Activated CD4-positive, alpha-beta memory T cell treated with anti-CD3 and anti-CD28 coated beads, Interleukin-2, amount 10 ng/mL, durations not matched to agents 7 days and 5 days (primary cell): ENCODE measurements at places on chromosomes 12 and 14.

GRCh38 chr12:62738616-62739015, 196.3 kb downstream of the PPM1H start:
- no peak for DNase-seq

DNA sequence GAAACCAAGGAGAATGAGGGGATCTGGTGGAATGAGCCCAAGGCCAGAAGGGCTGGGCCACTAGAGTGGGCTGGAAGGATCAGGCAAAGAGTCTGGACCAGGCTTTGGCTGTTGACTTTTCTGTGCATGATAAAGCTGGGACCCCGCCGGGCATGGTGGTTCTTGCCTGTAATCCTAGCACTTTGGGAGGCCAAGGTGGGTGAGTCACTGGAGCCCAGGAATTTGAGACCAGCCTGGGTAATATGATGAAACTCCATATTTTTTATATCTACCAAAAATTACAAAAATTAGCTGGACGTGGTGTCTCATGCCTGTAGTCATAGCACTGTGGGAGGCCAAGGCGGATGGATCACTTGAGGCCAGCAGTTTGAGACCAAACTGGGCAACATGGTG, 393 bp upstream of the KLHL33 start:
- DNase-seq = no peak

GRCh38 chr14:74595006-74595735, 16.9 kb downstream of the LTBP2 start:
- no peak for DNase-seq

DNA sequence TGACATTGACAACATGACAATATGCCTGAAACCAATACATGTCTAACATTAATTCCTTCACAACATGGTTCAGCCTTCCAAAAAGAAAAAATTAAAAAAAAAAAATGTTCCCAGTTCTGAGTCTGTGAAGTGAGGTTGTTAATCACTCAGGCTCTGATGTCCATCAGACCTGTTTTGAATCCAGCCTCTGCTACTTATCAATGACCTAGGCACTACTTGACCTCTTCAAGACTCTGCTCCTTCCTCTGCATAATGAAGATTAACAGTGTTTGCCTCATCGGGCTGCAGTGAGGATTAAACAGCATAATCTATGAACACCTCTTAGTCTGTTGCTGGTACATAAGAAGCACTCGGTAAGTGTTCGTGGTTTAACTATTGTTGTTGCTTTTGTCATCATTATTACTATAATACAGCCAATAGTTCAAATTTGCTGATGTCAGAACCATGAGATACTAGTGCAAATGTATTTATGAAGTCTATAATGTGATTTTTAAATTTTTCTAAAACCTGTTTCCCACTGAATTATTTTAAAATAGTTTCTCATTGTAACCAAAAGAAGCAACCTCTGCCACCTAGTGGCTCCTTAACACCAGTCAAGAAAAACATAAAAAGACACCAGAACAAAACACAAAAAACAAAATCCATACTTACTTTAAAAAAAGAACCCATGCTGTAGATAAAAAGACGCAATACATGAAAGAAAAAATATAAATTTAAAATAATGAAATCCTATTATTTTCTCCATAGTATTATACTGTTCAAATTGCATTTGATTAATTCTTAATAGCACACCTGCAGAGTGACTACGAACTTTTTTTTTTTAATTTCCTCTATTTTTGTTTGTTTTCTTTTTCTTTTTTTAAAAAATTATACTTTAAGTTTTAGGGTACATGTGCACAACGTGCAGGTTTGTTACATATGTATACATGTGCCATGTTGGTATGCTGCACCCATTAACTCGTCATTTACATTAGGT, 20.3 kb upstream of the TMX1 start:
- DNase-seq = no peak

GRCh38 chr12:21337959-21338744, 3.4 kb upstream of the SLCO1A2 start:
- no peak for DNase-seq
